ENCODE measurements at places on chromosomes 4 and X.

- peak; percentile 20 for DNase-seq
These were observed 25.2 kb upstream of the FGFR3 start for GRCh38 chr4:1767770-1768366.

- no peak for DNase-seq
These were observed 804.9 kb downstream of the RAB28 start for GRCh38 chr4:12679217-12679616.

- no peak for DNase-seq
These were observed 76.2 kb downstream of the WFS1 start for GRCh38 chr4:6345866-6346265.

DNA sequence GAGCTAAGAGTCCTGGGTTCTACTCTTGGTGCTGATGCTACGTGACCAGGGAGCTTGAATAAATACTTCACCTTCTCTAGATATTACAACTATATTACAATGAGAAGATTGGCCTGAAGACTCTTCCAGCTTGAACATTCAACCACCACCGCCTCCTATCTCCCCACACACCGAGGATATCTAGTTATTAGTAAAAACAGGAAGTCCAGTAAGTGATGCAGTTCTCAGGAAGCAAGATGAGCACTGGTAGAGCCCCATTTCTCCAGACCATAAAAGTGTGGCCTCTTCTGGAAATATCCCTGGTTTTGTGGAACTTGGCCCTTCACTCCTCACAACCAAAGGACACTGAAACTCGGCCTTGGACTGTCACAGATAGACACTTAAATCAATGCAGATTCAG, 18.5 kb downstream of the PJA1 start:
- DNase-seq, result no peak

DNA sequence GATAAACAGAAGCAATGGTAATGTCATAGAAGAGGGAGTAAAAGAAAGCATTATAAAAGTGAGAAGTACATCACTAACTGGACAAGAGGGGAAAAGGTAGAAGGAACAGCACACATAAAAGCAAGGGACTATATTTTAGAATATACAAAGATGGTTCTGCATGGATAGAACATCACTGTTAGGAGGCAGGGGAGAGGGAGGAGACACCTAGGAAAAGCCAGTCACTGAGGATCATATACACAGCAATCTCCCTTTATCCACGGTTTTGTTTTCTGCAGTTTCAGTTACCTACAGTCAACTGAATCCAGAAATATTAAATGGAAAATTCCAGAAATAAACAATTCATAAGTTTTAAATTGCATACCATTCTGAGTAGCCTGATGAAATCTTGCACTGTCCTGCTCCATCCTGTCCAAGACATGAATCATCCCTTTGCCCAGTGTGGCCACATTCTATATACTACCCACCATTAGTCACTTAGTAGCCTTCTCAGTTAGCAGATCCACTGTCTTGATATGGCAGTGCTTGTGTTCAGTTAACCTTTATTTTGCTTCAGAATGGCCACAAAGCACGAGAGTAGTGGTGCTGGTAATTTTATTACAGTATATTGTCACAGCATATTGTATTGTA, 74.2 kb downstream of the PPA2 start:
- DNase-seq, result peak; percentile 91

- peak; percentile 10 for DNase-seq
These were observed 20.9 kb upstream of the MSANTD1 start for GRCh38 chr4:3227878-3228675.

- no peak for DNase-seq
These were observed 58.7 kb downstream of the UGT2B10 start for GRCh38 chr4:68874507-68874906.

- no peak for DNase-seq
These were observed 341.4 kb upstream of the INTU start for GRCh38 chr4:127291316-127291715.

DNA sequence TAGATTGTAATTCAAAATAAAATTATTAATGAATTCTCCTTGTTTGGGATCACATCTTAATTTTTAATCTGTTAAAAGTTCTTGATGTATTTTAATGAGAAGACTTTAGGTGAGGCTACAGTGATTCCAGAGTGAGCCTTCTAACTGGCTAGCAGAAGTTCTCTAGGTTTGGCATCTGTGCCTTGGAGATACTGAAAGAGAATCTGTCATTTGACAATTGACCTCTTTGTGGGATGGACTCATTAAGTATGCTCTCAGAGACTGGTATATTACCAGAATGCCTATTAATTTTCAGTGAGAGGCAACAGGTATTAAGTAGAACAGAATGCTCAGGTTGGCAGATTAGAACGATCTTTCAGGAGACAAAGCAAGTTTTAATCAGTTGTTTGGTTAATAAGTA, 10.2 kb downstream of the CCNG2 start:
- no peak for DNase-seq

DNA sequence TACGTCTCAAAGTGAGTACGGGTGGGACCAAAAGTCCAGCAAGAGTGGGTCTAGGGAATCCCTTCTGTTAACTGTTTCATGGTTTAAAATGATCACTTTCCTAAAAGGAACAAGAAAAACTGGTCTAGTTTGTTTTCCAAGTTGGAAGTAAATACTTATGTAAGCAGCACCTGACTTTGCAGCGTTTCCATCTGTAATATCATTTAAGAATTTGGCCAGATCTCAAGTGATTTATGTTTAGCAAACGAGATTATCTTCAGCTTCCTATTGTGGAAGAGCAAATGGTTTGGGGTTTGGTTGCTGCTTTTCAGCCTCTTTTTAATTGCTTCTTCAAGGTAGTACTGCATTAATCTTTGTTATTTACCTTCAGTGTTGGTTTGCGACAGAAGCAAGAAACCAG, 50.4 kb downstream of the FHIP1A start:
- DNase-seq, result no peak

DNA sequence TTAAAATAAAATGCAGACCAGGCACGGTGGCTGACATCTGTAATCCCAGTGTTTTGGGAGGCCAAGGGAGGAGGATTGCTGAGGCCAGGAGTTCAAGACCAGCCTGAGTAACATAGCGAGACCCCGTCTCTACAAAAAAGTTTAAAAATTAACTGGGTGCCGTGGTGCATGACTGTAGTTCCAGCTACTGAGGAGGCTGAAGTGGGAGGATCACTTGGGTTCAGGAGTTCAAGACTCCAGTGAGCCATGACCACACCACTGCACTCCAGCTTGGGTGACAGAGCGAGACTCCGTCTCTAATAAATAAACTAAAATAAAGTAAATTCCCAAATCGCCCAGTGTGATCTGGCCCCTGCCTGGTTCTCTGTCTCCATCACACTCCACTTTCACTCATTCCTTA, 43.7 kb downstream of the TENM3 start:
- no peak for DNase-seq

GRCh38 chr4:65510976-65511375, 159.3 kb downstream of the EPHA5 start:
- DNase-seq, result no peak

- no peak for DNase-seq
These were observed 3.6 kb downstream of the PSAPL1 start for GRCh38 chr4:7430965-7431695.

GRCh38 chrX:123339221-123339905, 155.3 kb downstream of the GRIA3 start:
- peak; percentile 79 for DNase-seq

- peak; percentile 76 for DNase-seq
These were observed 260.2 kb downstream of the IL1RAPL1 start for GRCh38 chrX:28847423-28847822.

GRCh38 chrX:131068945-131069719, 11.0 kb downstream of the ARHGAP36 start:
- peak; percentile 34 for DNase-seq

DNA sequence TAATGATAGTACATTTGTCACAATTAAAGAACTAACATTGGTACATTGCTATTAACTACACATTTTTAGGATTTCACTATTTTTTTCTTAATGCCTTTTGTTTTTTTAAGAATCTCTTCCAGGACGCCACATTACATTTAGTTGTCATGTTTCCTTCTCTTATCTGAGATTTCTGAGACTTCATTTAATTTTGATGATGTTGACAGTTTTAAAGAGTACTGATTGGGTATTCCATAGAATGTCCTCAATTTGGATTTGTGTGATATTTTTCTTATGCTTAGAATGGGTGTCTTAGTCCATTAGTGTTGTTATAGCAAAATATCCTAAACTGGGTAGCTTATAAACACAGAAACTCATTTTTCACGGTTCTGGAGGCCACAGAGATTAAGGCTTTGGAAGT, 1095.5 kb upstream of the LCORL start:
- no peak for DNase-seq

GRCh38 chr4:165394275-165394674, 15.5 kb downstream of the CPE start:
- peak; percentile 86 for DNase-seq

DNA sequence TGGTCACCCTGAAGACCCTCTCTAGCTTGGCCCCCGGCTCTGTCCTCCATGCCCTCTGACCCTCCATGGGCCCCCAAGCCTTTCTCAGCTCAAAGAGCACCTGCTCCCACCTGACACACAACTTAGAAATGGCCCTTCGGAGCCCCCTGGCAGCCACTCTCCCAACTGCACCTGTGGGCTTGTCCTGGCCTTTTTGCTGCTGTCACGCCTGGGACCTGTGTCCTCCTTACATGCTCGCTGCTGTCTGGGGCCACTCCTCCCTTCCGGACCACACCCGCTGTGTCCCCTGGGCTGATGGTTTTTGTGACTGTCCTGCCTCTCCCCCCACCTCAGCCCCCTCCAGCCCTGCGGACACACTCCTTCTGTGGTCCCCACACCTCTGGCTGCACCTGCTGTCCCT, 106.2 kb upstream of the AFAP1 start:
- no peak for DNase-seq

DNA sequence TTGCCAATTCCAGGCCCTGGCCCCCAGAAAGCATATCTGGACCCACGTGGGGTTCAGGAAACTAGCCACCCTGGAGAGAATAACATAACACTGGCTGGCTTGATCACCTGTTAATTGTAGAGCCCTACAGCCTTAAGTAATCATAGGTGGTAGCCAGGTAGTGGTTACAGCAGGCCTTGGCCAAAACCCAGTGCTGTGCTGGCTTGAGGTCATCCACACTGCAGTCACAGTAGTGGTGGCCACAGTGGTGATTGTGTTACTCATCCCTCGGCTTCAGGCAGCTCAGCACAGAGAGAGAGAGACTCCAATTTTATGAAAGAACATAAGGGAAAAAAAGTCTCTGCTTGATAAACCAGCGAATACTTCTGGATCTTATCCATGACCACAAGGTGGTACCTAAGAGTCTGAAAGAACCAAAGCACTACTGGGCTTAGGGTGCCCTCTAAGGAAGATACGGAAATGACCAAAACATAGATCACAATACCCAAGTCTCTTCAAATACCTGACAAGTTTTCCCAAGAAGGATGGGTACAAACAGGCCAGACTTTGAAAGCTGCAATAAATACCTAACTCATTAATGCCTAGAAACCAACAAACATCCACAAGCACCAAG, 46.6 kb upstream of the CDX4 start:
- no peak for DNase-seq

All from fibroblast of lung (primary cell).